ENCODE measurements at places on chromosomes 4 and X. TPM values are rescaled to one million over a fixed set of nuclear protein-coding genes. Genes with fewer than 3 reads are reported as not detected.

Gene TCEAL8
- total RNA-seq = 32.4 TPM

Gene FAM149A
- 0.66 TPM for total RNA-seq

Gene MAGEA6
- total RNA-seq = not detected

Gene RBM10
- 62.2 TPM for total RNA-seq

Gene SPANXB1
- total RNA-seq = not detected

Data from activated CD8-positive, alpha-beta T cell treated with anti-CD3 and anti-CD28 coated beads, Interleukin-2, amount 10 ng/mL, durations not matched to agents 7 days and 5 days (primary cell).